ENCODE measurements at places on chromosomes 3 and 15. TPM values are rescaled to one million over a fixed set of nuclear protein-coding genes. Genes with fewer than 3 reads are reported as not detected.

- DNase-seq = no peak
Measured at GRCh38 chr15:42863572-42864239, 56.9 kb downstream of the TTBK2 start.

GRCh38 chr3:78279091-78279490, 1239.2 kb downstream of the ROBO2 start:
- no peak for DNase-seq

- DNase-seq = peak; percentile 65
Measured at GRCh38 chr15:65275728-65276126, 11.0 kb downstream of the PARP16 start.

- DNase-seq = no peak
Measured at GRCh38 chr3:73419179-73419803, 205.4 kb downstream of the PDZRN3 start.

Gene GABRR3
- total RNA-seq = not detected

- DNase-seq = no peak
Measured at GRCh38 chr3:15708882-15709677, 88.7 kb downstream of the ANKRD28 start.

DNA sequence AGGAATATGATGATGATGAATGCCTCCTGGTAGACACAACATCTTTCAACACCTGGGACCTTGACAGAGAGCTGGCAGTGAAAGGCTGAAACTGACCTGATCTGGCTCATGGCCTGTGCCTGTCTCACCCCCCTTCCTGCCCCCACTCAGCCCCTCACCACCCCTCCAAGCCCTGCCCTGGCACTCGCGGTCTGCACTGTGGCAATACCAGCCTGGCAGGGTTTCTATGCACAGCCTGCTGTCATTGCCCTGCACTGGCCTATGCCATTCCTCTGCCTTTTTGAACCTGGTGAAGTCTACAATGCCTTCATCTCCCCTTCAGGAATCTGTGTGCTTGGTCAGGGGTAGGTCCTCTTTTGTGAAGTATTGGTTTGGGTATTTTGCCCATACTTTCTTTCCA, 56.5 kb downstream of the ACAD9 start:
- DNase-seq = no peak

Gene SCAMP5
- total RNA-seq = 9.2 TPM

- no peak for DNase-seq
Measured at GRCh38 chr15:34647569-34648293, 64.3 kb upstream of the GOLGA8B start.

- no peak for DNase-seq
Measured at GRCh38 chr15:75947092-75947491, 43.4 kb downstream of the FBXO22 start.

Gene NOX5
- total RNA-seq = not detected

Gene GP9
- total RNA-seq = not detected

DNA sequence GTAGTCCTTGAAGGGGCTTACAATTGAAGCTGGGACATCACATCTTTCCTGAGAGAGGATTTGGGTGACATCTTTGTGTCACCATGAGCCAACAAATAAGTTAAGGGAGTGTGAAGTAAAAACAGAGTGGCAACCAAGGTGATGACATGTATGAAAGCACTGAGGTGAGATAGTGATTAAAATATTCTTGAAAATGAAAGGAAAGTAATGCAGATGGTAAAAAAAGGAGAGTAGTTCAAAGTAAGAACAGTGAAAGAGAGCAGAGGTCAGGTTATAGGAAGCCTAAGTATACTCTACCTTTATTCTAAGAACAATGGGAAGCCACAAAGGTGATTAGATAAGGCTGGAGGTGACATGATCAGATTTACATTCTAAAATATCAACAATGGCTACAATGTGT, 486.1 kb downstream of the DIPK2A start:
- DNase-seq = no peak

Gene IGF2BP2
- total RNA-seq = 80.8 TPM

Gene RETNLB
- not detected for total RNA-seq

Gene MBNL1
- total RNA-seq = 67.1 TPM

GRCh38 chr3:73832426-73832825, 207.7 kb upstream of the PDZRN3 start:
- no peak for DNase-seq

Gene DUOX1
- total RNA-seq = 0.14 TPM

Gene ADAMTS9
- 4.0 TPM for total RNA-seq

DNA sequence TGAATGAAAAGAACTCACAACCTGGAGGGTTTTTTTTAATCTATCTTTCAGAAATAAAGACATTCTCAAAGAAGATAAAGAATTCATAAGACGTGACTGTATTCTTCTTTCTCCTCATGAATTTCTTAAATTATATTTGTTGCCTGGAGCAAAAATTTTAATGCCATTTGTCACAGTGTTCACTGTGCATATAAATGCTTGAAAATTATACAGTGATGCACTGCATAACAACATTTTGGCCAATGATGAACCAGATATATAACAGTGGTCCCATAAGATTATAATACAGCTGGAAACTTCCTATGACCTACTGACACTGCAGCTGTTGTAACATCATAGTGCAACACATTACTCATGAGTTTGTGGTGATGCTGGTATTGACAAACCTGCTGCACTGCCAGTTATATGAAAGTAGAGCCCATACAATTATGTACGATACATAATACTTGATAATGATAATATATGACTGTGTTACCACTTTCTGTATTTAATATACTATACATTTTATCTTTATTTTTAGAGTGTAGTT, 67.3 kb downstream of the P2RY1 start:
- DNase-seq = no peak

DNA sequence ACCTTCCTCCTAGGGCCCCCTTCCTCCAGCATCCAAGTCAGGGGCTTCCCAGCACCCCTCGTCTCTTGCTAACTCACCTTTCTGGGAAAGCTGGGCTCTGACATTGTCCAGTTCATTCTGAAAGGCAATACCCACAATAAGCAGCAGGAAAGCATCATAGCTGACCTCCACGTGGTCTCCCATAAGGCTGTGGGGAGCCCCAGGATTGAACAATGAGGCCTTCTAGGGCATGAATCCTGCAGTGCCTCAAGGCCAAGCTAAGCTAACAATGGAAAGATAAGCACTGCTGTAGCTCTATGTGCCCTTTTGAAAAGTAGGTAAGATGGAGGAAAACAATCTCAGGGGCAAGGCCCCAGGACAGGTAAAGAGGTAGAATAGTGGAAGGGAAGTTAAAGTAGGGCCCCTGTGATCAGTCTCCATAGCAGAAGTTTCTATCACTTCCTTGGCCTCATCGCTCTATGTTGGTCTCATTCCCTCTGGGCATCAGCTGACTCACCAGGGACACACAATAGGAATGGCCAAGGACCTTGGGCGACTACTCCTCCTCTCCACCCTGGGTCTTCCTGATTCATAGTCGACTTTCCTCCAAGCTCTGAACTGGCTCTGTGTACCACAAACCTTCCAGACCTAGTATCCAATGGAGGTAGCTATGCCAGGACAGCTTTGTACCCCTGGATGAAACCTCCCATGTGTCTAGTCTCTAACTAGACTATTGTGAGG, 11.7 kb downstream of the TRAIP start:
- no peak for DNase-seq

DNA sequence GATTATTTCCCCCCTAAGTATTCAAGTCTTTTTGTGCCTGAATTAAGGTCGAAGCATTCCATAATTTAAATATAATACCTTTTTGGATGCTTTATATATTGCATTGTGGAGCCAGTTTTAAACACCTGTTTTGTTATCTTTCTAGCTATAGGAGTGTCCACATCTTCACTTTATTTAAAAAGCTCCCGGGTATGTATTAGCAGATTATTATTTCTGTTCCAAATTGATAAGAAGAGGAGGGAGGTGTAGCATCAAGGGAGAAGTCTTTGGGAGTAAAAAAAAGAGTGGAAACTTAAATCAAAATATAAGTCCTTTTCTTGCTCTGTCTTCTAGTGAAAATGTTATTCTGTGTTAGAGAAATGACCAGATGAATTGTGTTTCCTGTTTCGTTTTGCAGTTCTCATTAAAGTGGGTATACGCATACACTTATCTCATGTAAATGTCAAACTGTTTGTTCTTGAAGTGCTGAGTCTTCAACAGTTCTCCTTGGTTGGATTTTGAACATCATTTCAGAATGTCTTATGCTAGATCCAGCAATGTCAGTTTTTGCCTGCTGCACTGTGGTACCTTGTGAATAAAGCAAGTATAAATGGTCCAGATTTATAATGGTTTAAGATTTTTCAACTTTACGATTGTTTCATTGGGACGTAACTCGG, 105.8 kb downstream of the FNDC3B start:
- DNase-seq = no peak

Data from Caco-2 (cell line).